ENCODE measurements at places on chromosomes 5 and 9. TPM values are rescaled to one million over a fixed set of nuclear protein-coding genes. Genes with fewer than 3 reads are reported as not detected.

The RAD23B gene
- total RNA-seq, result 87.7 TPM

The TMEM232 gene
- 5.9 TPM for total RNA-seq

The BSPRY gene
- total RNA-seq, result not detected

The S100Z gene
- total RNA-seq, result not detected

The GABRB2 gene
- under 0.01 TPM for total RNA-seq

The GFRA3 gene
- total RNA-seq, result not detected

The ZNF366 gene
- total RNA-seq, result 0.06 TPM

The C9orf72 gene
- 3.6 TPM for total RNA-seq

The ST8SIA4 gene
- total RNA-seq, result 0.26 TPM

The SLC25A2 gene
- total RNA-seq, result 0.31 TPM

The LMX1B gene
- total RNA-seq, result not detected

The PCDHGB1 gene
- total RNA-seq, result 1.8 TPM

The GPRIN1 gene
- 3.2 TPM for total RNA-seq

The PCDHB11 gene
- total RNA-seq, result 0.44 TPM

The SIL1 gene
- 83.8 TPM for total RNA-seq

The ATP6V1G1 gene
- 138 TPM for total RNA-seq

The C5orf63 gene
- total RNA-seq, result 2.0 TPM

The RASEF gene
- total RNA-seq, result 0.06 TPM

The GPX8 gene
- 91.9 TPM for total RNA-seq

The F12 gene
- total RNA-seq, result 0.25 TPM

The RABEPK gene
- 41.2 TPM for total RNA-seq

The SLC2A6 gene
- 14.3 TPM for total RNA-seq

The CDHR2 gene
- not detected for total RNA-seq

The NR2F1 gene
- total RNA-seq, result 5.2 TPM

The SLC1A3 gene
- total RNA-seq, result 0.19 TPM

The CAPSL gene
- total RNA-seq, result not detected

The POU5F2 gene
- 0.53 TPM for total RNA-seq

The PHAX gene
- total RNA-seq, result 69.9 TPM

The RMRP gene
- total RNA-seq, result 33,640 TPM

The C1QTNF3 gene
- total RNA-seq, result 0.79 TPM

The MZB1 gene
- total RNA-seq, result 0.13 TPM

The LCN15 gene
- total RNA-seq, result not detected

The FGF10 gene
- total RNA-seq, result 3.0 TPM

The PRDM9 gene
- total RNA-seq, result not detected

The DOK3 gene
- 2.0 TPM for total RNA-seq

The CARTPT gene
- total RNA-seq, result not detected

The GRIN3A gene
- total RNA-seq, result under 0.01 TPM

The TMEM252 gene
- not detected for total RNA-seq

The PKD2L2 gene
- total RNA-seq, result not detected

The HTR4 gene
- total RNA-seq, result 5.7 TPM

The EQTN gene
- total RNA-seq, result not detected

The ZFP37 gene
- 1.2 TPM for total RNA-seq

The CYFIP2 gene
- 16.8 TPM for total RNA-seq

The FBN2 gene
- 18.4 TPM for total RNA-seq

The N4BP3 gene
- total RNA-seq, result 1.5 TPM

The TMOD1 gene
- 0.79 TPM for total RNA-seq

The TMEM171 gene
- total RNA-seq, result 1.2 TPM

Measured in aortic smooth muscle cell (primary cell).